Stimulated activated CD8-positive, alpha-beta memory T cell treated with anti-CD3 and anti-CD28 coated beads, Interleukin-4, amount 100 ng/mL, for 1 hour (primary cell): ENCODE measurements at places on chromosomes 3 and 15.

- DNase-seq: peak; percentile 2
Measured at GRCh38 chr3:160400030-160400701, 716 bp downstream of the SMC4 start.

GRCh38 chr15:29862271-29862670 lies 40.0 kb upstream of the TJP1 start:
- DNase-seq: no peak

DNA sequence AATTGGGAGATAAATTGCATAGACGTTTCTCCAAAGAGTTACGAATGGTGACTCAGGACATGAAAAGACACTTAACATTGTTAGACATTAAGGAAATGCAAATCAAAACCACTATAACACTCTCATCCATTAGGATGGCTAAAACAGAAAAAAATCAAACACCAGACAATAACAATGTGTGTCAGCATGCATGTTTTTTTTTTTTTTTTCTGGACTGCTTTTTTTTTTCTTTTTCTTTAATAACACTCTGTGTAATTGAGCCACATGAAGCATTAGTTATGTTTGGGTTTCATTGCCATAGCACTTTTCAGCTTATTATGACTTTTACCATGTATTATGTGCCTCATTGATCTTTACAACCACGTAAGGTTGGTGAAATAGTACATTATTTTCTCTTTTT lies 95.0 kb downstream of the NFKBIZ start:
- DNase-seq: no peak

- no peak for DNase-seq
Measured at GRCh38 chr3:184470551-184470950, 90.7 kb downstream of the CHRD start.

GRCh38 chr15:69518806-69519205 lies 66.2 kb downstream of the RPLP1 start:
- DNase-seq: no peak

- DNase-seq: no peak
Measured at GRCh38 chr15:90986790-90987507, 7.4 kb downstream of the PRC1 start.

- DNase-seq: no peak
Measured at GRCh38 chr3:17412950-17413530, 329.4 kb downstream of the TBC1D5 start.

- no peak for DNase-seq
Measured at GRCh38 chr15:64858021-64858575, 16.4 kb downstream of the PLEKHO2 start.

GRCh38 chr3:10224794-10225665 lies 23.2 kb upstream of the TATDN2 start:
- peak; percentile 39 for DNase-seq

DNA sequence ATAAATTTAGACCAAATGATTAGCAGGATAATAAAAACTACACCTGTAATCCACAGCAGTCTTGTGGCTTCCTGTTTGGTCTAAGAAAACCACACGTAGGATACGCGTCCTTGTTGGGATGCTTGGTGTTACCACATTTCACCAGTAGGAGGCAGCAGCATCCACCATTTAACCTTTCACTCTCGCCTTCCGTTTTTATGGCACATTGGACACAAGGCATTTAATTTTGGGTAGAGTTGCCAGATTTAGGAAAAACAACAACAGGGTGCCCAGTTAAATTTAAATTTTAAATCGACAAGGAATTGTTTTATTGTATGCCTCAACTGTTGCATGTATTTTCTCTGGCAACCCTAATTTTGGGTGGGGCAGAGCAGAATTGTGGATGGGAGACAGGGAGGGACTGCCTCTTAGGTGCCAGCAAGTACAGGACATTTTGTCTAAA lies 6.3 kb downstream of the LRRC31 start:
- peak; percentile 35 for DNase-seq

- no peak for DNase-seq
Measured at GRCh38 chr3:84245789-84246188, 713.0 kb upstream of the CADM2 start.

DNA sequence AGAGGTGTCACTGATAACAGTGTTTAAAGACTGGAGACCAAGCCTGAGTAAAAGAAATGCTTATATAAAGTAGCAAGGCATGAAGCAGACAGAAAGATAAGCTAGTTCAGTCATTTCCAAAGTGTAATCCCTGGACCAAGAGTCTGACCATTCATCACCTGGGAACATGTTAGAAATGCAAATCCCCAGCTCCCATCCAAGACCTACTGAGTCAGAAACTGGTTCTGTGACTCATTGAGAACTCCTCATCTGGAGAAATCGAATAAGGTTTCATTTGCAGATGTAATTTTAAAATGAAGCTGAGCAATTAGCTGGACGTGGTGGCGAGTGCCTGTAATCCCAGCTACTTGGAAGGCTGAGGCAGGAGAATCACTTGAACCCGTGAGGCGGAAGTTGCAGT lies 473.9 kb upstream of the UBE2E2 start:
- DNase-seq: no peak

GRCh38 chr3:133542871-133543270 lies 30.6 kb upstream of the CDV3 start:
- no peak for DNase-seq

- no peak for DNase-seq
Measured at GRCh38 chr3:7272203-7272602, 411.3 kb downstream of the GRM7 start.
